HCEC 1CT (cell line): ENCODE measurements at places on chromosomes 4 and X.

- peak; percentile 39 for DNase-seq
Observed at GRCh38 chr4:38062088-38062775, 102.0 kb downstream of the PTTG2 start.

DNA sequence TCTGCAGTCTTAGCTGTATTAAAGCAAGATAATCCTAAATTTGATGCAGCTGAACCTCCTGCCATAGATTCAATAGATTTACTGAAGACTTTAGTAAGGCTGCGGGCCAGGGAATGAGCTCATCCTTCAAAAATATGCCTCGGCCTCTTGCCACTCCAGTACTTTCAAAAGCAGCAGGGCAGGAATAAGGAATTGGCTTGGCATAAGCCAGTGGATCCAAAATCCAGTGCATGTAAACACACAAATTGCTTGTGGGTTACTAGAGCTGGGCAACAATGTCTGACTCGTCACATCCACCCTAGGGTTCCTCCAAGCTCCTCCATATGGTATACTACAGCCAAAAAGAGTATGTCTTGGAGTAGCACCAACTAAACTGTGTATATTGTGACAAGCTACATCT is 165.0 kb downstream of the AMELX start:
- no peak for DNase-seq

GRCh38 chr4:186755550-186756519 is 32.2 kb upstream of the FAT1 start:
- no peak for DNase-seq

DNA sequence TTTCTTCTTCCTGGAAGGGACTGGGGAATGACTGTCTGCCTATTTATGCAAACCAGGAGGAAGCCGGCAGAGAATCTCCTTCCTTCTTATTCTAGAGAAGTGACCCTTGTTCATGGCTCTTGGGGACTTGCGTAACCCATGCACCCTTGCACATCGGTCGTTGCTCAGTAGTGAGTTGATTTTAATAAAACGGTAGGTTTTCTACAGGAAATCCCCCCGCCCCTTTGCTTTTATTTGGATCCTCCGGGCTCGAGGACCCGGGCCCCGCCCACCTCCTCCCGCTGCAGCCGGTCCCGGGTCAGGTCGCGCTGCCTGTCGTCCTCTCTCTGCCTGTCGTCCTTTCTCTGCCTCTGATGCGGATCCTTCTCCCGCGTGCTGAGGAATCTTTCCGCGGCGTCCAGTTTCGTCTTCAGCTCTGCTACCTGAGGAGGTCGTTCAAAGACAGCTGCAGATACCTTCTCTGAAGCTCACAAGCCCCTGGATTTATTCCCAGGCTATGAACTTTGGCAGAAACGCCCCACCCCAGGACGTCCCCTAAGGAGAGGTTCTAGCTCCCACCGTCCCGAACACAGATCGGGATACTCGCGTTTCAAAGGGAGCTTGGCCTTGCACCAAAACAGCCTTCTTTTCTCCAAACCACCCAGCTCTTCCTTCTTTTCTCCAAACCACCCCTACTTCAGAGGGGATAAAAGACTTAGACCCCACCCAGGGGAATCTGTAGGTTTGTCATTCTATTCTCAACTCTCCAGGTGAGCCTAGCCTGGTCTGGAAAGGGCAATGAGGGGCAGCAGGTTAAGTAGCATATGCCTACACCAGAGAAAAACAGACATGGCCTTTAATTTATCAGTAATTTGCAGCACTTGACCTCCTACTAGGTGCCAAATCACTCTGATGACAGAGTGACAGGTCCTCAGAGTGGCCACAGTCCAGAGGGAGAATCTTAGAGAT is 7.0 kb downstream of the TNIP3 start:
- DNase-seq, result peak; percentile 3

GRCh38 chr4:61727286-61727685 is 527.2 kb downstream of the ADGRL3 start:
- DNase-seq, result no peak

DNA sequence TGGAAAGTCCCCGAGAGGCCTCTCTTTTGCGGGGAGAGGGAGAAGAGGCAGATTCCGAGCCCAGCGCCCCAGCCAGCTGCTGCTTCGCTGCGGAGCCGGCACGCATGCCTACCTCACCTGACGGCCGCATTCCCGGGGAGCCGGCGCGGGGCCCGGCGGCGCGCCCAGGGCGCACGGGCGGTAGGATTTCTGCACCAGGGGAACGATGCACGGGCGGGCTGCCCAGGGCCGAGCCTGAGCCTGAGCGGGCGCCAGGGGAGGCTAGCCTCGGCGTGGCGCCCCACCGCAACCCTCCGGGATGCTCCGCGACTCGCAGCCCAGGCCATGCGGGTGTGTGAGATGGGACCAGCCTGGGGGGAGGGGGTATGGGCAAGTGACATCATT is 81.3 kb upstream of the SCML1 start:
- DNase-seq, result no peak

DNA sequence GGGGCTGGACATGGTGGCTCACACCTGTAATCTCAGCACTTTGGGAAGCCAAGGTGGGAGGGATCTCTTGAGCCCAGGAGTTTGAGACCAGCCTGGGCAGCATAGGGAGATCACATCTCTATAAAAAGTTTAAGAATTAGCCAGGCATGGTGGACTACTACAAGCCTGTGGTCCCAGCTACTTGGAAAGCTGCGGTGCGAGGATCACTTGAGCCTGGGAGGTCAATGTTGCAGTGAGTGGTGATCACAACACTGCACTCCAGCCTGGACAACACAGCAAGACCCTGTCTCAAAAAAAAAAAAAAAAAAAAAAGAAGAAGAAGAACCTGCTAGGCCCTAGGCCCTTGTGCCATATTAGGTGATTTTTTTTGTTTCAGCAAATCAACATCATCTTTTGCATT is 12.2 kb downstream of the SRD5A3 start:
- no peak for DNase-seq

GRCh38 chr4:164904336-164904735 is 27.4 kb downstream of the APELA start:
- DNase-seq, result no peak

DNA sequence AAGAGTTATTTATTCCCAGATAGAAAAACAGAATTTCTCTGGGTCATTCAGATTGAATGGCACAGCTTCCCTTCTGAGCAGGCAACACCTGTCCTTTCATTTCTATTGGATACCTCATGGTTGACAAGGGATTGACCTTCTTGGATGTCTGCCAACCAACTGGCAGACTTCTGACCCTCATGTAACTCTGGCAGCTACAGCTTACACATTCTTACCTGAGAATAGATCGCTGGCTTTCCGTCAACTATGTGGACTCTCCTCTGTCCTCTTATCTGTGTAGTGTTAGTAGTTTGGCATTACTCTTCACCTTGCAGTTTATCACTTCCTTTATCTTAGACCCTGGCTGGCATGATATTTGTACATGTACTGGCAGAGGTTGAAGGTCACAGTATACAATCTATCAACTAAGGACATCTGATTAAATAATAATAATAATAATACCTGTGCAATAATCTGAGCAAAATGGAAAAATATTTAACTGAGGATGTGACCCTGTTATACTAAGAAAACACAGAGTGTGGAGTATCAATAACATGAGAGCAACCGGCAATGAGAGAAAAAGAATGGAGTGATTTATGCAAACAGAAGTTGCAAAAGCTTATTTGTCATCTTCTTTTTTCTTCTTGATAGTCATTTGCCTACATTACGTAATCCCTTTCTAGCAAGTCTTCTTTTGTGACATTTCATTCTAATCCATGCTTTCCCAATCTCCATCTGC is 1118.2 kb downstream of the ARAP2 start:
- no peak for DNase-seq

GRCh38 chr4:65617416-65617815 is 52.9 kb downstream of the EPHA5 start:
- no peak for DNase-seq

DNA sequence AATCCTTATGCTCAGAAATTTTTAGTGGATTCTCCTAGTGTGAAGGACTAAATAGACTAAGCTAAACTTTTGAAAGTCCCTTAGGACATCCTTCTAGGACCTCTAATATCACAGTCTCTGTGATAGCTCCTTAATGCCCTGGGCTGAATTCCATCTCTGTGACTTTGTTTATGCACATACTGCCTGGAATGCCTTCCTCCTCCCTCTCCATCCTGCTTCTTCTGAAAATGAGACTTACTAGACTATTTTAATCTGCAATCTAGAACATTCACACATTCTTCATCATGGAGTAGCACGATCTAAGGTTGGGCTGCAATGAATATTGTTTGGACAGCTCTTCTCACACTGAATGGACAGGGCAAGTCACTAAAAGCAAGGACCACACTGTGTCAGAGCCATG is 65.0 kb upstream of the MSX1 start:
- no peak for DNase-seq

DNA sequence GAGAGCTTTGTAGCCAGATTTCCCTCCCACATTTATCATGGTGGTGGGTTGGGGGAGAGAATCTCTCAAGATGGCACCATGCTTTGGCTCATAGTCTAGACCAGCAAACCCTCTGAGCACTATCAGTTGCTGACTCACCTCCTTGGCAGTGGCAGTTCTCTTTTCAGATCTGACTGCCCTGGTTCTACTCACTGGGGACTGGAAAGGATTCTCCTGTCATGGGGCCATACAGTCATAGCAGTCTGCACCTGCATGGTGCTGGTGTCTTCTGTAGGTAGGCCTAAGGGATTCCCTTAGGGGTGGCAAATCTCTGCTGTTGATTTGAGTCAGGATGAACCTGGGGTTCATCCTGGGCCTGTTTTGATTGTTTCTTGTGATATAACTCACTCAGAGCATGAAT is 2.6 kb downstream of the TEX13B start:
- no peak for DNase-seq

DNA sequence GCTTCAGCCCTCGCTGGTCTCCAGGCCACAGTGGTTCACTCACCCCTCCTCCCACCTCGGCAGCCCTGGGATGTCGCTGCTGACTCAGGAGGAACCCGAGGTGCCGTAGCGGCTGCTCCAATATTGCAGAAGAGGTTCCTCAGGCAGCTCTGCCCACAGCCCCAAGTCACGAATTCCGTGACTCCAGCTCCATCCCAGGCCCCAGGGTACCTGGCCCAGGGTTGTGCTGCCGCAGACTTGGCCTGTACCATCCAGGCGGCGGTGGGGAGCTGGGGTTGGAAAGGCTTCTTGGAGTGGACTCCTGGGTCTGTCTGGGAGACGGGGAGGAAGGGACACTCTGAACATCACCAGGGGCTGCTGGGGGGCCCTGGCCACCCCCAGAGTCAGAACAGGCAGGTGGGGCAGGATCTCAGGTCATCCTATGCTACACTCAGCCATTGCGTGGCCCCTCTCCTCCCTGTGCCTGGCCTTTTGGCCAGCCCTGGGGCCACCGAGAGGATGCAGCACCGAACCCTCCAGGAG is 728 bp upstream of the HGFAC start:
- DNase-seq, result no peak

- no peak for DNase-seq
Observed at GRCh38 chrX:24426340-24426913, 38.7 kb upstream of the PDK3 start.

- peak; percentile 21 for DNase-seq
Observed at GRCh38 chr4:176745902-176746301, 46.8 kb downstream of the VEGFC start.

DNA sequence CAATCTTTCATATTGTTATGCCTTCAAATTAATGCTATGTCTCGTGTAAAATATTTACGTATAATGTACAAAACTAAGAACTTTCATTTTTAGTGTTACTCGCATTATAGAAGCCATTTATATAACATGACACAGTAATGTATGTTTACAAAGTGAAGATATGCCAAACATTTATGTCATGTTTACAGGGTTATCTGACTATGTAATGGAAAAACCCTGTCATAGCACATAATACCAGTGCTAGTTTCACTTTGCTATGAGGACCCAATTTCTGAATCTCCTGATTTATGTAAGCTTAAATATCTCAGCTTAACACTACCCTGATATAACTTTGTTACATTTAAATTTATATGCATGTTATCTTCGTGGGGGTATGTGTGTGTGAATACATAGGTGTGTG is 233.1 kb downstream of the FAT4 start:
- peak; percentile 6 for DNase-seq

- DNase-seq, result peak; percentile 1
Observed at GRCh38 chr4:183960046-183960420, 54.9 kb downstream of the STOX2 start.

DNA sequence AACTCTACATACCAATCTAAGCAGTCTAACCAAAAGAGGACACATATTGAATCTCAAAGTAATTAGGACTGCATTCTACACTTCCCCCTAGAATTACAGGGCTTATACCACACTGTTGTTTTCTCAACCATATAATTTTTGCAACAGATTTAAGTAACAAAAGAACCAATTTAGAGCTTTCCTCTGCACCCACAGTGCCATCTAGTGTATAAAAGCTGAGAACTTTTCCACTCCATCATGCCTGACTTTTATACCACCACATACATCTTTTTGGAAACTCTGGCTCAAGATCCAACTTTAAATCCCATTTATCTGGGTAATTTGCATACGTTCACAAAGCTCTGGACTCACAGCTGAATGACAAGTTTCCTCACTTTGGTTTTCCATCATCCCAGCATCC is 99.5 kb downstream of the EFHC2 start:
- DNase-seq, result peak; percentile 1

DNA sequence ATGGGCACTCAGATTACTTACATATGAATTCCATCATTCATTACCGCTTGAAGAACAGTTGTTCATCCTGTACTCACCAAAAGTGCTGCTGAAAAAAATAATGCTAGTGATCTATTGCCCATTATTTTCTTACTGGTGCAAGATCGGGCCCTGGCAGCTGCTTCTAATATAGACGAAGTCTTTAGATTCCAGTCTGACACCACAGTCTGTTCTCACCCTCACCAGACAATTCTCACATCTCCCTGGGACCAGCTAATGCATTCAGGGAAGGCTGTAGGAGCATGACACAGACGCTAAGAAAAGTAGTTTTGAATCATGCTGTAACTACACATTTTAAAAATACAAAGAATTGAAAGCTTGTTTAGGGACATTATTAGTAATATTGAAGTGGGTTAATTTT is 13.8 kb downstream of the GEMIN8 start:
- DNase-seq, result no peak

DNA sequence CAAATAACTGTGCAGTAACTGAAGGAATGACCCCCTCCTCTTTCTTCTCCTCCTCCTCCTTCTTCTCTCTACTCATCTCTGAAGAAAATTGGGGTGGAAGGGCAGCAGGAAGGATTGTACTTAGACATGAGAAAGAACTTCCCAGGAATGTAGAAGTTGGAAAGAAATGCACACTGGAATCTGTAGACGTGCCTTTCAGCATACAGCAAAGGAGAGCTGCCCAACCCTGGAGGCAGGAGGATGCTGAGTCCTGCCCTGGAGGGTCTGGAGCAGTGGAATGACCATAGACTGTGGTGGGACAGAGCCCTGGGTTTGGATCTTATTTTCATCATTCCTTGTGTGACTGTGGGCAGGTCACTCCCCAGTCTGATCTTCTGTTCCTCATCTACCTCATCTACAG is 80.1 kb downstream of the PJA1 start:
- no peak for DNase-seq

DNA sequence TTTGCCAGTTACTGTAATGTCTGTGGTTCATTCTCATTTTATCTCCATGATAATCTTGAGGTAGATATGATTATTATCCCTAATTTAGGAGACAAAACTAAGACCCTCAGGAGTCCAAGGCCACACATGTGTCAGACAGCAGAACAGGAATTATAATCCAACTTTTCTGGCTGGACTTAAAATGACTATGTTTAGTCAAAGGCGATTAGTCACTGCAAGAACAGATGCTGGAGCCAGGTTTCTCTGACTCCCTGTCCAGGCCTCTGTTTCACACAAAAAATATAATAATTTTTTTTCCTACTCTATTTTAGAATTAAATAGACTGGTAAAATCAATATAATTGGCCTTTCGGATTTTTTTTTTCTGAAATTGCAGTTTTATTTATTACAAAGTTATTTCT is 56.7 kb upstream of the TMEM131L start:
- DNase-seq, result peak; percentile 73
